NCI-H1436 treated with DMSO at 0.1 percent for 48 hours (cell line): ENCODE measurements at places on chromosomes 7 and 10.

- no peak for DNase-seq
Observed at GRCh38 chr10:127774766-127775559, 38.0 kb downstream of the FOXI2 start.

DNA sequence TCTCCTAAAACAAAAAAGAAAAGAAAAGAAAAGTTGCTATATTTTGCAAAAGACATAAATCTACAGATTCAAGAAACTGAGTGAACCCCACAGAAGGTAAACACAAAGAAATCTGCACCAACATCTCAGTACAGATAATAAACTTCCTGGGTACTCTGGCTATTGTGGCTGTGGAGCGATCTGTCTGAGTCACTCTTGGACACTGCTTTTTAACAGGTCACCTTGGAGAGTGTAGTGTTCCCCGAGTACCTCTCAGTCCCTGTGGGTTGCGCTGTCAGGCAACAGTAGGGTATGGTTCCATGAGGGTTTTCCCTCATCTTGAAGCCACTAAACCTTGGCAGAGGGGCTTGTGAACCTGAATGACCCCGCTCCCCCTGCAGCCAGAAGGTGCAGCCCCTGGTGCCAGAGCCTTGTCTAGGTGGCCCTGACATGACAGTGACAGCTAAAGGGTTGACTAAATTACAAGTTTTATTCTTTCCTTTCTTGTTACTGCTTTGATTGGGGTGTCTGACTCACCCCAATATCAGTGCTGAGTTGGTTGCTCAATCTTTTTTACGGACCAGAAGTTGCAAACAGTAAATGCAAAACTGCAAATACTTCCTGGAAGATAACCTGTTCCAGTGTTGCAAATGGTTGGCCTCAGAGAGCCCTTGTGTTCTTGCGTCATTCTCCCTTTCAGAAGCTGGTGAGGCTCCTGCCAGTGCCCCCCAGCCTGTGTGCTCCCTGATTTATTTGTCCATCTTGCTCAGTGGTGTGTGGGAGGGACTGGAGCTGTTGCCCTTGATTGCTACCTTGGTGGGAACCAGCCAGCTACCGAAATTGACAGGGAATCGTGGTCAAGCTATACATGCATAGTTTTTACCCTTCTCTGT is 30.6 kb downstream of the POR start:
- no peak for DNase-seq

DNA sequence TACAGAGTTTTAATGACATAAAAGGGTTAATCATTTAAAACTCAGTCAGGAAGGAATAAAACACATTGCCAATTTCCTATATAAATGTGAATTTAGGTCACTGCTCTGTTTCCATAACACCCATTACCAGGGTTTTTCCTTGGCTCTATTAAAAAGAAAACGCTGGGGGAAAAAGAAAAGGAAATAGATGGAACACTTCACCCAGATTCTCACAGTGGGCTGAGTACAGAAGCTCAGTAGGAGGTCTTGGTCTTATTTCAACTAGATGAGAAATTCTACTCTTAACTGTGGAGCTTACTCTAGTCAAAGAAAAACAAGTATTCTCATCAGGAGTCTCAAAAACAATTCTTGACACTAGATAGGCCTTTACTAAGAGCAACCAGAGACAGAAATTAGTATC is 36.5 kb downstream of the GLUD1 start:
- no peak for DNase-seq

GRCh38 chr10:90732581-90732980 is 125.3 kb downstream of the HTR7 start:
- DNase-seq = no peak

DNA sequence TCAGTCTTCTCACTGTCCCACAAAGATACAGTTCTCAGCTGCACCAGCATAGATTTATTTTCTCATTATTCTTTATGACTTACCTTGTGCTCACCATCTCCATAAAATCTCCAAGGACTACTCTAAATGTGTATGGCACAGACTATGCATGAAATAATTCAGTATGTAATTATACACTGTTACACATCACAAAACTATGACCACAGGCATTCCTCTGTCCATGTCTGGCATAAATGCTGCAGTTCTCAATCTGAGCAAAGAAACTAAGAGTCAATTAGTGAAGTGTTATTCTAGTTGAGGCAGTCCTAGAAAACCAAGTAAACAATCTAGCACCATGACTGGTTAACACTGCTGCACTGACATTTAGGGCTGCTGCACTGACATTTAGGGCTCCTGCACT is 2.7 kb downstream of the CYCS start:
- no peak for DNase-seq

GRCh38 chr7:27149842-27150567 is 2.4 kb downstream of the HOXA3 start:
- no peak for DNase-seq

- DNase-seq = no peak
Observed at GRCh38 chr10:111087968-111088505, 11.2 kb downstream of the ADRA2A start.

- no peak for DNase-seq
Observed at GRCh38 chr7:1853986-1854865, 184.1 kb downstream of the ELFN1 start.

DNA sequence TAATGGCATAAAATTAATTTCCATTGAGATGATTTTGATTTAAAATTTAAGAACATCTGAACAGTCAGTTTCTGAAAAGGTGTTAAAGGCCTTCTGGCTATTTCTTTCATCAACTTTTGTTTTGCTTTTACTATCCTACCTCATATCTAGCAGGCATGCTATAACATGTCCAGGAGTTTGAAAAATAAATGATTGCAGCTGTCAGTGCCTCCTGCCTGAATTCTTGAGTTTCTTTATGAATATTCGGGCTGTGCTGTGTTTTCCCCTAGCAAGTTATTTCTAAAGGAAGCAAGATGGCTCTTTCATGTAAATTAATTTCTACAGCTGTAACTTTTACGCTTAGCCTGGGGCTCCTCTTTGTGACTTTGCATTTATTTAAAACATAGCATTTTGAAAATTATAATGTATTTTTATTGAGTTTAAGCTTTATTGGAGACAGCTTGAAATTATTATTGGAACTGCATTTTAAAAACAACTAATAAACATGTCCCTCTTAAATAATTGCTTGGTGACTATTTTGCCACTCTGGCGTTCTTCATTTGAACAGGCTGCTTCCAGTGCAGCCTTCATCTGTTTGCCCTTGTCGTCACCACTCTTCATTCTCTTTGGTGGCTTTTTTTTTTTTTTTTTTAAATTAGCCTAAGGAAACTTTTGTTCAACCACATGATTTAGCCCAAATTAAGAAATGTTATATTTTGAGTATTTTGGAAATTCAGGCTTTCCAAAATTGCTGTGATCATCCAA is 1083.4 kb upstream of the LRRN3 start:
- no peak for DNase-seq

GRCh38 chr10:11165591-11166543 is 148.2 kb downstream of the CELF2 start:
- no peak for DNase-seq

GRCh38 chr7:134710854-134711624 is 64.4 kb downstream of the BPGM start:
- no peak for DNase-seq

DNA sequence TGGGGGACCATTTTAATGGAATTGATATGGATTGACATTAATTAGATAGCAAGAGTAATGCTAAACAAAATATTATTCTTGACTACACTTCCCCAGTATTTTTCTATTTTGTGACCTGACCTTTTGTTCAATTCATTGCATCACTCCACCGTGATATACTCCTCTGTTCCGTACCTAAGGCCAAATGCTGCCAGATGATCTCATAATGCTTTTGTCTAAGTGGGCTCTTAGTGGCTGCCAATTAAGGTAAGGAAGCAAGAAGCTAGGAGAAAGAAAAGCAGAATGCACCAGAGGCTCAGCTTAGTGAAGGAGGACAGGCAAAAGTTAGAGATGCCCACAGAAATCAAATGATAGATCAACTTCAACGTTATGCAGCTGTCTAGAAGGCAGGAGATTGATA is 36.4 kb downstream of the FEZF1 start:
- no peak for DNase-seq

DNA sequence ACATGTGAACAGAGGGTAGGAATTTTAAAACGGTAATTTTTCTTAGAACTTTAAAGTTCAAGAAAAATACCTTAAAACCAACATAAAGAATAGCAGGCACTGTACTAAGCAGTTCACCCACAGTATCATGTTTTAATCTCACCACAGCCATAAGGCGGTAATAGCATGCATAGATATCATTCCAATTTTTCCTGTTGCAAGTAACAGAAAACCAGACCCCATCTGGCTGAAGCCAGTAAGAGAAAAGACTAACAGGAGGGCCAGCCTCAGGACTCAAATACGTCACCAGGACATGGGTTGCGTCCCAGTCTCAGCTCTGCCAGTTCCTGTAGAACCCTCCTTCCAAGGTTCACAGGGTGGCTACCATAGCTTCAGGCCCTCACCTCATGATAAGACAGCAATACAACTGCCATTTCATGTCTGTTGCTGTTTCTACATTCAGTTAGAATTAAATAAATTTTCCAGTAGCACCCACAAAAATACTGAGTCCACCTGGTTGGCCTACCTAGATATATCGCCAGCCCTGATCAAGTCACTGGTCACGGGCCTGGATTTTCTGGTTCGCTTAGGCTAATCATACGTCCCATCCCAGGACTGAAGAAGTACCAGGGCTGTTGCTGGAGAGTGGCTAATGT is 2.0 kb upstream of the RNF32 start:
- DNase-seq = no peak

DNA sequence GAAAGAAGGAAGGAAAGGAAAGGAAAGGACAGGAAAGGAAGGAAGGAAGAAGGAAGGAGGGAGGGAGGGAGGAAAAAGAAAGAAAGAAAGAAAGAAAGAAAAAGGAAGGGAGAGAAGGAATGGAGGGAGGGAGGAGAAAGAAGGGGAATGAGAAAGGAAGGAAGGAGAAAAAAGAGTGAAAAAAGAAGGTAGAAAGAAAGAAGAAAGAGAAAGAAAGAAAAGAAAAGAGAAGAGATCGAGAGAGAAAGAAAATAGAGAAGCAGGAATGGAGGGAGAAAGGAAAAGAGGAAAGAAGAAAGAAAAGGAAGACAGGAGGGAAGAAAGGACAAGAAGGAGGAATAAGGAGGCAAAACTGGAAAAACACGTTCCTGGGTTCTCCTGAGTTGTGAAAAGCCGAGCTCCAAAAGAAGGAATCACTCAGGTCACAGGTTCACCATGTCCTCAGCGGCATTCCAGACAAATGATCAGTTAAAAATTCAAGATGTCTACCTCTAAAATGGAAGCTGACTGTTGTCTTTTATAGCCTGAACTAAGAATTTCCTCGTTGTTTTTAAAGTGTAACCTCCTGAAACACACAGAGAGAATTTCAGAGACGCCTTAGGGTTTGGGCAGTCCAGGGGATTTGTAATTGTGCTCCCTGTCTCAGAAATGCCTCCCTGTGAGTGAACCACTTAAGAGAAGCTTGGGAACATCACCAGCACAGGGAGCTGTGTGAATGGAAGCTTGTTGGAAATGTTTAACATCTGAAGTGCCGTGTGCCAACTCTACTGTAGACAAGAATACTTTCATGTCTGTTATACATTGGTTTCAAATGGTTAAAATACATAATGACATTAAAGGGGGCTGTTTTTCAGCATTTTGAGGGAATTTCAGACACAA is 80.7 kb downstream of the INHBA start:
- DNase-seq = no peak

- no peak for DNase-seq
Observed at GRCh38 chr10:32417911-32418547, 27.9 kb upstream of the CCDC7 start.

- DNase-seq = no peak
Observed at GRCh38 chr10:89306434-89307268, 4.8 kb downstream of the IFIT2 start.

GRCh38 chr10:114550756-114551635 is 107.1 kb downstream of the ABLIM1 start:
- DNase-seq = no peak

DNA sequence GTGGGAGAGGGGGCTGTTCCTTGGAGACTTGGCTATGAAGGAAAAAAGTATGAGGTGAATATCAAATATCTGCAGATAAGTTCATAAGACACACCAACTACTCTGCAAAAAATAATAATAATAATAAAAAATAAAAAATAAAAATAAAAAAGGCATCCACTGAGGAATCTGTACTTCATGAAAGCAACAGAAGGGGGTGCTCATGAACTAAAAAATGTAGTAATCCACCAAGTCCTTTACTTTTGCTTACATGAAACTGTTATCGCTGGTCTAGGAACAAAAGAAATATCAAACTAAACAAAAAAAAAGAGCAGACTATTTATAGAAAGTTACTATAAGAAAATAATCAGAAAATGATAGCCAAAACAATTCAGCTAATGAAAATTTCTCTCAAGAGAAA is 579.0 kb downstream of the PHTF2 start:
- DNase-seq = no peak
